ENCODE measurements at places on chromosomes 1 and 21.

GRCh38 chr1:8461351-8462110 lies 143.6 kb downstream of the SLC45A1 start:
- DNase-seq: no peak

DNA sequence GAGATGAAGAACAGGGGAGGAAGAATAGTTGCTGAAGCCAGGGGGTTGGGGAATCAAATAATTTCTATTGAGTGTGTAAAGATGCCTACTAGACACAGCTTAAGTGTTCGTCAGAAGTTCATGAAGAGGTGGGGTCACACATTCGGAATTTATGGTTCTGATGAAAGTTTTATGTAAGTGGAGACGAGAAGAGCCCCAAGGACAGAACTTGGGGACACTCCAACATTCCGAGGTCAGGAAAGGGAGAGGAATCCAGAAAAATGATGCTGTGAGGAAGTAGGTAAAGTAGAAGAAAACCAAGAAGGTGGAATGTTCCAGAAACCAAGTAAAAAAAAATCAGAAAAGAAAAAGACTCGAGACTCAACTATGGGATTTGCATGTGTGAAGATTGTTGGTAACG lies 272.5 kb downstream of the SIPA1L2 start:
- DNase-seq: no peak

- DNase-seq: no peak
Measured at GRCh38 chr1:245763873-245764331, 609.1 kb downstream of the KIF26B start.

DNA sequence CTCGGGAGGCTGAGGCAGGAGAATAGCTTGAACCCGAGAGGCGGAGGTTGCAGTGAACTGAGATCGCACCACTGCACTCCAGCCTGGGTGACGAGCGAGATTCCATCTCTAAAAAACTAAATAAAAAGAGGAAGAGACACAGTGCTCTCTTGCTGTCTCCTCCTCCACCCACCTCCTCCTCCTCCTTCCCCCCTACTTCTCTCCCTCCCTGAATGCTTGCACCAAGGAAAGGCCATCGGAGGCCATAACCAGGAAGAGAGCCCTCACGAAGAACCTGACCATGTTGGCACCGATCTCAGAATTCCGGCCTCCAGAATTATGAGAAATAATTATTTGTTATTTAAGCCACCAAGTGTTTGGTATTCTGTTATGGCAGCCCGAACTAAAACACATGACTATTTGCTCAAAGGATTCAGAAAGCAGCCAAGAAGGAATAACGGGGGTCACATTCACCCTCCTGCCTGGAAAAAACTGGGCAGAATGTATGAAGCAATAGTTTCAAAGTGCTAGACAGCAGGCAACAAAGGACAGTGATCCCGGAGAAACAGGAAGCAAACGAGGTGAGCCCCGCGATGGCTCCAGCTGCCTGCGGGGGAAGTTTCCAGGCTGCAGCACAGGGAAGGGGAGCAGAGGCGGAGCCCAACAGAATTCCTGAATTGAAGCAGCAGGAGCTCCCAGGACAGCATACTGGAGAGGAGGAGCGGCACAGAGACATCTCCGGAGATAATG lies 35.8 kb downstream of the LDLRAD1 start:
- no peak for DNase-seq

DNA sequence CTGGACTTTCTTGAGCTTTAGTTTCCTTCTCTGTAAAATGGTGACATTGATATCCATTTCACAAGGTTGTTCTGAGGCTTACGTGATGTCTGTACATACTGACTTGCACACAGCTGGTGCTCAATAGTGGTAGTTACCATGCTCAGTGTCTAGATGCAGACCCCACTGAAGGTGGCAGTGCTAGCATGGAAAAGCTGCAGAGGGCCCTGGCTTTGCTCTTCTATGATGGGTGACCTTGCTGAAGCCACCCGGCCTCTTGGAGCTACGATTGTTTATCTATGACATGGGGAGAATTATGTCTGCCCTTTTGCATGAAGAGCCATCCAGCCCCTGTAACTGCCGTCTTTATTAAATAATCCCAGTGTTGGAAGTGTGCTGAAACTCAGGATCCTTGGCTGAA lies 131.8 kb downstream of the PLXNA2 start:
- DNase-seq: no peak

DNA sequence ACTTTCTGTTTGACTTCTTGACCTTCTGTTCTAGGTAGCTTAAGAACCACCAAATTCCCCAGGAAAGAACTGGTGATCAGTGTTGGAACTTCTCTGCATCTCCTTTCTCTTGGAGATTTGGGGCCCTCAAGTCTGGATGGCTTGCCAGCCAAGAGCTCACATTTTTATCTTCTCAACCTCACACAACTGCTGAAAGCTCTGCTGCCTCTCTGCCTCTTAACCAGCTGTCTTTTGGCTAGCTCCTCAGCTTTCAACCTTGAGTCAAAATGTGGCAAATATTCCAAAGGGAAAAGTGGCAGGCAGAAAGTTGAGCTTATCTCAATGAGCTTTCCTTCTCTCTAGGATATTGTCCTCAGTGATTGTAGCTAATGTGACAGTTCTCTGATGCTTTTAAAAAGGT lies 89.2 kb upstream of the CCDC190 start:
- DNase-seq: no peak

DNA sequence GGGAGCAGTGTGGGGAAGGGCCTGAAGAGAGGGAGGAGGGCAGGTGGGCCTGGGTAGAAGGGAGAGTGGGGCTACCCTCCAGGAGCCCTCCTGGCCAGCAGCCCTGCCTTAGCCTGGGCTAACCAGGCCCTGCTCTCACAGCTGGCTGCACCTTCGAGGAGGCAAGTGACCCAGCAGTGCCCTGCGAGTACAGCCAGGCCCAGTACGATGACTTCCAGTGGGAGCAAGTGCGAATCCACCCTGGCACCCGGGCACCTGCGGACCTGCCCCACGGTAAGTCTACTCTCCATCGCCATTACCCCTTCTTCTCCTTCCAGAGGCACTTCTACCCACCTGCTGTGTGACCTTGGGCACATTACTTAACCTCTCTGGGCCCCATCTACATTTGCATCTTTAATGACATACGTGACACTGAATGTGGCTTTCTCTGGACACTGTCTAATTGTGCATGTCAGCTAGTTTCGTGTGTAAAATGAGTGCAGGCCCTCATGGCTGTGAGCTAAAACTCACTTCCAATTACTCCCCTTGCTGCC lies 18.9 kb downstream of the PTPRU start:
- DNase-seq: no peak

DNA sequence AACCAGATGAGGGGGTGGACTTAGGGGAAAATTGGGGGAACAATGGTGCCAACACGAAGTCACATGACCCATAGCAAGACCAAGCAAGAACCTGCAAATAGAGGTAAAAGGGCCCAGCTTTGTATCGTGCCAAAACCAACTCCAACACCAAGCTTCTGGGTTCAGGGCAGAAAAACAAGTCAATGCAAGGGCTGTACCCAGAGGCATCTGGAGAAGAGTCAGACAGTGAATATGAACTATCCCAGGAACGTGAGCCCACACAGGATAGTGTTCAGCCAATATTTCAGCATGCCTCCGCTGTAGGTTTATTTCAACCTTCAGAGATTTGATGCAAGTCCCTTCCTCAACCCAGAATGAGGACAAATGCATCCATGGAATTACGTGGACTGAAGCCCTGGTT lies 15.0 kb upstream of the ZMYM6 start:
- no peak for DNase-seq

All from stimulated activated CD8-positive, alpha-beta memory T cell treated with anti-CD3 and anti-CD28 coated beads, Interleukin-4, amount 100 ng/mL, for 1 hour (primary cell).